Progenitor cell of endocrine pancreas (in vitro differentiated cells): ENCODE measurements at places on chromosomes 1 and 21. TPM values are rescaled to one million over a fixed set of nuclear protein-coding genes. Genes with fewer than 3 reads are reported as not detected.

BNIPL gene
- 0.91 and 0.93 TPM in 2 replicates for total RNA-seq

FCRL2 gene
- not detected in 2 replicates for total RNA-seq

ZFP69 gene
- 4.6 and 5.2 TPM in 2 replicates for total RNA-seq

IFNLR1 gene
- total RNA-seq = 19.6 and 21.2 TPM in 2 replicates

SLC6A9 gene
- 26.9 and 29.4 TPM in 2 replicates for total RNA-seq

DNA sequence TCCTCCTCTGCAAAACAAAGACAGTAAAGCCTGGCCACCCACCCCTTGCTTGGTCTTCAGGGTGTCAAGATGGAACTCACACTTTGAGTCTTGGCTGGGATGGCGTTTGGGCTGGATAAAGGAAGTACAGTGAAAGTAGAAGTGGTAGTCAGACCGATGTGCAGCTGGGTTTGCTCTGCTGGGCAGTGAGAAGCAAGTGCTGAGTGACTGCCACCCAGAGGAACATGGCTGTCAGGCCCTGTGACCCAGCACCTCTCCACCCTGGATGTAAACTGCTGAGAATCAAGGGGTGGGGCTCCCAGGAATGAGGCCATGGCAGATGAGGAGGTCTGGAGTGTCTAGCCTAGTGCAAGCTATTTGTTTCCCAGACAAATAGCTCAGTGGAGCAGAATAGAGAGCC is 51.2 kb downstream of the POFUT2 start:
- DNase-seq = no peak
- H3K4me1 ChIP-seq = peaks cover 3% of the 10 kb centered on the region
- H3K27ac ChIP-seq = no peak overlapping the region
- H3K27me3 ChIP-seq = peaks cover 4% of the 10 kb centered on the region
- no peak overlapping the region for H3K4me3 ChIP-seq

- H3K27ac ChIP-seq = no peak overlapping the region
- no peak for DNase-seq
- H3K27me3 ChIP-seq = no peaks in the 10 kb centered on the region
- no peak overlapping the region for H3K4me3 ChIP-seq
- no peaks in the 10 kb centered on the region for H3K4me1 ChIP-seq
Measured at GRCh38 chr1:188822248-188822647, 1655.4 kb downstream of the BRINP3 start.

DNA sequence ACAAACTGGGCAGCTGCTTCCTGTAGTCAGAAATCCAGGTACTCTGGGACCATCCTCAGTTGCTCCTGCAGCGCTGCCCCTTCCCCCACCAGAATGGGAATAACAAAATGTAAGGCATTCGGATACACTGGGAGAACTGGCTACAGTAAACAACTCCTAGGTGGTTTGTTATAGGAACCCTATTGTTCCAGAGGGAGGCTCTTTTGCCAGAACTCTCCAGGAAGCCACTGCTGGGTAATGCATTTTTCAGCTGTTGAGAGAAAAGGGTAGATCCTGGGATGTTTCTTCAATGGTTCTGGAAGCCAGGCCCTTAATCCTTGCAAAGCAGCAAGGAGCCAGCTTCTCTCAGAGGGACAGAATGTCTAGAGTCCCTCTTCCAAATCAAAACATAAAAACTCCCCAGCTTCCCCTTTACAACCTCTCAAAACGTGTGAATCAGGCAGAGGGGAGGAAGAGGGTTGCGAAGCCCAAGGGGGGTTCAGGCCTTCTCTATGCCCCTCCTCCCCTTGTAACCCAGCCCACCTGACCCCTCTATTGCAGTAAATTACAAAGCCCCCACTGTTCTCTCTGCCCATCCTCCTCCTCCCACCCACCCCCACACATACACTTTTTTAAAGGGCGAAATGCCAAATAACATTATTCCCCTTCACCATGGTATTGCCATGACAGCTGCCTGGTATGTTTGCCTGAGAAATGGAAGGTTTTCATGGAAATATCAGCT is 29.1 kb downstream of the PLPP3 start:
- H3K4me1 ChIP-seq = peaks cover 14% of the 10 kb centered on the region
- no peak overlapping the region for H3K27ac ChIP-seq
- H3K27me3 ChIP-seq = no peaks in the 10 kb centered on the region
- H3K4me3 ChIP-seq = no peak overlapping the region
- no peak for DNase-seq
- no peaks in the 10 kb centered on the region for H3K36me3 ChIP-seq

- DNase-seq = no peak
- H3K4me3 ChIP-seq = no peak overlapping the region
- H3K27me3 ChIP-seq = no peaks in the 10 kb centered on the region
Measured at GRCh38 chr21:14684071-14684470, 138.0 kb upstream of the SAMSN1 start.

DNA sequence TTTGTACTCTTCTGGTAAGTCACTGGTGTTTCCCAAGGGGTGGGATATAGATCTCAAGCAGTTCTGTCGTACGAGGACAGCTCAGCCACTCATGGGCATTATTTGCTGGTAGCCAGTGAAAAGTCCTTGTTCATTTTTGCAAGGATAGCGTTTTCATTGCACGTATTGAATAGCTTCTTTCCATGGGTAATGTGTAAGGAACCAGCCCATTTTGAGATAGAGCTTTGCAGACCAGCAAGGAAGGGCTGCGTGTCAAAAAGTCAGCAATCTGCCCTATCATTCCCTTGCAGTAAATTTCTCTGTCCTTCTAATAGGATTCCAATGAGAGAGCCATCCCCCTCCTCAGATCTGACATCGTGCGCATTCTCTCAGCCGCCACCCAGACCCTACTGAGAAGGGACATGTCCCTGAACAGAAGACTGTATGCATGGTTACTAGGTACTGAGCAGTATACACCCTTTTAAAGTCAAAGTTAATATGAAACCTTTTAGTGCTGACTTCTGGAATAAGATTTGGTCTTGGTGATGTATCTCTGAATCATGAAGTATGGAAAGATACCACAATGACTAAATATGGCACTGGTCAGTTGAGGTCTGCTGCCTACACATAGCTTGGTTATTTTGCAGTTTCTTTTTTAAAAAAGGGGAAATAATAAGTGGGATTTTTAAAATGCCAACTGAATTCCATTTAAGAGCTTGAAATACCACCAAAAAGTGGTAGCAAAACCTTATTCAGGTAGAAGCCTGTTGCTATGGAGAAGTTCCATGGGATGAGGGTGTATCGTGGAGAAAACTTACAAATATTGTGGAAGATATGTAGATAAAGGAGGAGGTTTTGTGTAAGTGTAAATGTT is 55.3 kb downstream of the DOP1B start:
- H3K4me3 ChIP-seq = no peak overlapping the region
- no peaks in the 10 kb centered on the region for H3K27me3 ChIP-seq
- peaks cover 22% of the 10 kb centered on the region for H3K4me1 ChIP-seq
- H3K36me3 ChIP-seq = peaks cover 27% of the 10 kb centered on the region
- no peak overlapping the region for H3K27ac ChIP-seq
- DNase-seq = no peak

GRCh38 chr1:160726498-160727315 is 12.3 kb upstream of the SLAMF7 start:
- H3K27me3 ChIP-seq = no peaks in the 10 kb centered on the region
- H3K27ac ChIP-seq = no peak overlapping the region
- no peaks in the 10 kb centered on the region for H3K4me1 ChIP-seq
- H3K36me3 ChIP-seq = no peaks in the 10 kb centered on the region
- peak; percentile 37 for DNase-seq
- H3K4me3 ChIP-seq = no peak overlapping the region

DNA sequence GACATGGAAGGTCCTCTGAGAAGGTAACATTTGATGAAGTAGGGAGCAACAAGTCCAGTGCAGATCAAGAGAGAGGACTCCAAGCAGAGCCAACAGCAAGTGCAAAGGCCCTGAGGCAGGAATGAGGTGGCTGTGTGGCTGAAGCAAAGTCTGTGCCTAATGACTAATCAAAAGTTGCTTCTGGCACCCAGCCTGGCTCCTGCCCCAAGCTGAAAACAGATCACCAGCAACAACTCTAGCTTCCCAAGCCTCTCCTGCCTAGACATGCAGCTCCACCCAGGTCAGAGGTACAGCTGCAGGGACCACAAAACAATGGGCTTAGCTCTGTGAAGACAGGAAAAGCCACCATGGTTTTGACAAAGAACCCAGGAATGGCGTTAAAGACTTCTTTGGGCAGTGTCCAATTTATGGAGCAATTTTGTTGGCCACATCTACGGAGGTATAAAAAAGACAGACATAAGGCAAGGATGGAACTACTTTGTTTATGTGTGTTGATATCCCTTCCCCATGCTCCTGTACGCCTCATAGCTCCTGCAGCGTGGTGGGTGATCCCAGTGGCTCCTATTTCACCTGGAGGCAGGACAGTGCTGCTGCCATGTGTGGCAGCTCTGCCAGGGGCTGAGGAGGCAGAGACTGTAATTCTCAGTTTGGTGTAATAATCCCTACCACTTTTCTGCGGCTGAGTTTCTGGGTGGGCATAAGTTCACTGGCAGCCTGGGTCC is 26.4 kb upstream of the IGSF3 start:
- no peaks in the 10 kb centered on the region for H3K36me3 ChIP-seq
- H3K4me1 ChIP-seq = peaks cover 3% of the 10 kb centered on the region
- H3K27ac ChIP-seq = no peak overlapping the region
- H3K27me3 ChIP-seq = peaks cover 10% of the 10 kb centered on the region

GRCh38 chr21:19034560-19034959 is 631.0 kb upstream of the TMPRSS15 start:
- no peaks in the 10 kb centered on the region for H3K36me3 ChIP-seq
- no peaks in the 10 kb centered on the region for H3K27me3 ChIP-seq
- no peak overlapping the region for H3K27ac ChIP-seq
- DNase-seq = no peak
- H3K4me1 ChIP-seq = peaks cover 13% of the 10 kb centered on the region

- no peaks in the 10 kb centered on the region for H3K36me3 ChIP-seq
- H3K4me3 ChIP-seq = no peak overlapping the region
- peaks cover 6% of the 10 kb centered on the region for H3K4me1 ChIP-seq
- H3K27ac ChIP-seq = no peak overlapping the region
- no peaks in the 10 kb centered on the region for H3K27me3 ChIP-seq
Measured at GRCh38 chr1:174740249-174740968, 259.3 kb upstream of the CACYBP start.

GRCh38 chr21:29194847-29195246 is 64.4 kb downstream of the MAP3K7CL start:
- peaks cover 25% of the 10 kb centered on the region for H3K4me1 ChIP-seq
- peaks cover 2% of the 10 kb centered on the region for H3K36me3 ChIP-seq
- H3K27ac ChIP-seq = peak overlapping the region; percentile 79
- H3K27me3 ChIP-seq = no peaks in the 10 kb centered on the region
- peak overlapping the region; percentile 33 for H3K4me3 ChIP-seq

GRCh38 chr21:37821786-37822450 is 94.3 kb downstream of the KCNJ6 start:
- no peak overlapping the region for H3K27ac ChIP-seq
- no peaks in the 10 kb centered on the region for H3K36me3 ChIP-seq
- H3K27me3 ChIP-seq = peaks cover 3% of the 10 kb centered on the region

- no peak overlapping the region for H3K27ac ChIP-seq
- H3K4me3 ChIP-seq = no peak overlapping the region
- peaks cover 17% of the 10 kb centered on the region for H3K27me3 ChIP-seq
Measured at GRCh38 chr1:17163789-17164666, 40.9 kb upstream of the PADI1 start.

DNA sequence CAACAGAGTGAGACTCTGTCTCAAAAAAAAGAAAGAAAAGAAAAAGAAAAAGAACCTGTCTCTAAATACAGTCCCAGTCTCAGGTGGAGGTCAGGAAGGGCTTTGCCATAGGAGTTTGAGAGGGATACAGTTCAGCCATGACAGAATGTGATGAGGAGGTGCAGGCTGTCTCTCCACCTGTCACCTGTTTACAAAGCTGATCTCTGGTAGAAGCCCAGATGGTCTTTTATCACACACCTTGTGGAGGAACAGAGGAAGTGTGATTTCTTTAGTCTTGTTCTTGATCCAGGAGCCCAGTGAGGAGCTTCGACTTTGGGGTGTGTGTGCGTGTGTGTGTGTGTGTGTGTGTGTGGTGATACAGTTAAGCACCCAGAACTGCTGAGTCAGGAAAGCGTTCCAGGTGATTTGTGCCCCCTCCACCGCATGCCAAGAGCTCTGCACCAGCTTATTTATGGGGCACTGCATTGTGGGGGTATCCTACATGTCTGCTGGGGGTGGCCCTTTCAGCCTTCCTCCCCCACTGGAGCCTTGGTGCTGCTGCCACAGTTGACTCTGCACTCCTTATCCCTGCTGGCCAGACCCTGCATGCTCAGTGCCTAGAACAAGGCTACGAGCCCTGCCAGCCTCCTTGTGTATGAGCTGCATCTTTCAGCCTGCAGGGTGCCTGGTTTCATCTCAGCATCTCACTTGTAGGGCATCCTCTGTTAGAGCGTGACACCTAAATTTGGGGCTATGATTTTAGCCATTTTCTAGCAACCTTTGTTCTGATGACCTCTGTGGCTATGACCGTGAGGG is 19.3 kb downstream of the DOP1B start:
- H3K27me3 ChIP-seq = no peaks in the 10 kb centered on the region
- DNase-seq = no peak
- peak overlapping the region; percentile 49 for H3K27ac ChIP-seq
- H3K4me3 ChIP-seq = no peak overlapping the region
- H3K4me1 ChIP-seq = no peaks in the 10 kb centered on the region
- peaks cover 17% of the 10 kb centered on the region for H3K36me3 ChIP-seq

GRCh38 chr1:109804660-109805059 is 40.9 kb upstream of the EPS8L3 start:
- H3K27me3 ChIP-seq = no peaks in the 10 kb centered on the region
- H3K27ac ChIP-seq = no peak overlapping the region
- H3K4me3 ChIP-seq = no peak overlapping the region

GRCh38 chr1:118291661-118292060 is 106.6 kb upstream of the SPAG17 start:
- H3K36me3 ChIP-seq = no peaks in the 10 kb centered on the region
- peaks cover 16% of the 10 kb centered on the region for H3K4me1 ChIP-seq
- H3K27me3 ChIP-seq = no peaks in the 10 kb centered on the region
- no peak overlapping the region for H3K4me3 ChIP-seq
- DNase-seq = no peak

DNA sequence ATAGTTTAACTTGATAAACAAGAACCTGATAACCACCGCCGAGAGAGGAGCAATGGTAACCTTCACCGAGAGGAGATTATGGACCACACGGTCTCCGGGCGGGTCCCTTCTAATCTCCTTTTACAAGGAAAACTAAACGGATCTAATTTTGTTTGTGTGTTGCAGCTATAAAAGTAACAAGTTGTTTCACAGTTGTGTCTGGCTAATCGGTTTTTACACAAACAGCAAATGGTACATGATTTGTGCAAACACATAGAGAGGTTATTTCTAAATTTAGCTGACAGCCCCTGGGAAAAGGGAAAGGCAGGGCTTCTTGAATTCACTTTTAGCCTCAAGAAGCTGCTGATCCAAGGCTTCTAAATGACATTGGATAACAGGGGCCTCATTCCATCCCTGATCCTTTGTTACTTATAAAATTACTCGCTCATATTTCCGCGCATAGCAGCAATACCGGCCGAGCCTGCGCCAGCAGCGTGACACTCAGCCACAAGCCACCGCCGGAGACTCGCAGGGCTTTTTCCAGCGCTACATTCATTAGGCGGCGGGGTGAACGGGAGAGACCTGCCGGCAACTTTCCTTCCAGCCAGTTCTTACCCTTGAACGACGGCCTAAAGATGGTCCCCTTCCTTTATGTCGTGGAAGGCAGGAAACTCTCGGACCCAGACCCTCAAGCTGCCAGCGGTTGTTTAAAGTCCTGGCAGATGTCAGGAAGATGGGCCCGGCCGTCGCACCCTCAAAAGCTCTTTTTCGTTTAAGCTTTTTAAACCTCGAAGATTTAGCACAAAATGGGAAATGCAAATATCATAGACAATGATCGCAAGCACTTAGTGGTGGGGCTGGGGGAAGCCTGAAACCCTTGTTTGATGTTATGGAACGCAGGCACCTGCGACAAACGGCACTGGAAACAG is 4.4 kb downstream of the FOXD3 start:
- H3K27me3 ChIP-seq = peaks cover 77% of the 10 kb centered on the region
- H3K27ac ChIP-seq = peak overlapping the region; percentile 42
- H3K36me3 ChIP-seq = no peaks in the 10 kb centered on the region
- H3K4me1 ChIP-seq = peaks cover 4% of the 10 kb centered on the region
- H3K4me3 ChIP-seq = no peak overlapping the region

- H3K36me3 ChIP-seq = no peaks in the 10 kb centered on the region
- no peak overlapping the region for H3K4me3 ChIP-seq
- H3K4me1 ChIP-seq = no peaks in the 10 kb centered on the region
- H3K27me3 ChIP-seq = peaks cover 3% of the 10 kb centered on the region
Measured at GRCh38 chr1:246526915-246527314, 19.8 kb upstream of the SMYD3 start.
